ENCODE measurements at places on chromosomes 3 and 15. TPM values are rescaled to one million over a fixed set of nuclear protein-coding genes. Genes with fewer than 3 reads are reported as not detected.

- peak; percentile 75 for DNase-seq
These were observed 63.1 kb downstream of the TBL1XR1 start for GRCh38 chr3:177133860-177134815.

- no peak for DNase-seq
These were observed 907.8 kb downstream of the NTRK3 start for GRCh38 chr15:87348746-87349145.

DNA sequence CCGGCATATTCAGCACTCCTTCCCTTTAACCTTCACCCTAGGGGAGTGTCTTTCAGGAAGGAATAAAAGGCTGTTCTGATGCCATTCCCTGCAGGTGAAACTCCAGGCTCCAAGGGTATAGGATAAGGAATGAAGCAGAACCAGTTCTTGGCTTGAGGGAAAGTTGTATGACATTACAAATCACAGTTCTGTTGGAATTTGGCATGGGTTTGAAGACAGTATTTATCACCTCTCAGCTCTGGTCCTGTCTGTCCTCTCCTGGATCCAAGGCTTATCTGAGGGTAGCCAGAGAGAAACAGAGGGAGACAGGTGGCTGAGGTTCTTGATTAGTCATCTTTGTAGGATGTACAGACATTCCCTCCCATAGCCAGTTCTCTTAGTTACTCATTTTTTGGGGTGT is 37.1 kb downstream of the RAB11A start:
- no peak for DNase-seq

DNA sequence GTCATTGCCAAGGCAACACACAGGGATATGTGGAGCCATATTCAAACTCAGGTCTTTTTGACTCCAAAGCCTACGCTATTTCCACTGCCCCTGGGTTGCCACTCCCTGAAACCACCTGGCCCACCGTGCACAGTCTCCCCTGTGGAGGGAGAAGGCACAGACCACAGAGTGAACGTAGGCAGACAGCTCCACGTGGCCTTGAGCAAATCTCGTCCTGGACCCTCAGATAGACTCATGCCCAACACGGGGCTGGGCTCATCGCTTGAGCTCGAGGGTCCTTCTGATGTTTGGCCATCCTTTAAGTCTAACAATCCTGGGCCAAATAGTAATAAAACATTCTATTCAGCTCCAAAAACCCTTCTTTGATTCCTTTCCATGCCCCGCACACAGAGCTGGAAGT is 72.0 kb downstream of the CPN2 start:
- no peak for DNase-seq

DNA sequence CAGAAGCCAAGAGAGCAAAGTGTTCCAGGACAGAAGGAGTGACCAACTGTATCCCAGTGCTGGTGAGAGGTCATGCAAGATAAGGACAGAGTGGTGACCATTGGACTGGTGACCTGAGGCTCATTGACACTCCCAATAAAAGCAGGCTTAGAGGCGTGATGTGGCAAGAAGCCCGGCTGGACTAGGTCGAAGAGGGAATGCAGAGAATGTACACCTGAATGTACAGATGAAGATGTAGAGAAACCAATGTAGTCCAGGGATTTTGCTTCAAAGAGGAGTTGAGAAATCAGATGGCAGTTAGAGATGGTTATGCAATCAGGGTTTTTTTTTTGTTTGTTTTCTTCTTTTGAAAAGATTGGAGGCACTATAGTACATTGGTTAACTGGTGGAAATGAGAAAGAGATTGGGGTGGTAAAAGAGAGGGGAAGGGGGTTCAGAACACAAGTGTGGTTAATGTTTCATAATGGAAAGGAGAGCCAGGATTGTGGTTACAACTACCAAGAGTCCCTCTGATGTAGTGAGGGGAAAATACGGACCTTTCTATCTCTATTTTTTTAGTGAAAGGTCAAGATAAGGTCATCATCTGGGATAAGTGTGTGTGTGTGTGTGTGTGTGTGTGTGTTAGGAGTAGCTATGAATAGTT is 23.3 kb downstream of the ST3GAL6 start:
- DNase-seq, result no peak

DNA sequence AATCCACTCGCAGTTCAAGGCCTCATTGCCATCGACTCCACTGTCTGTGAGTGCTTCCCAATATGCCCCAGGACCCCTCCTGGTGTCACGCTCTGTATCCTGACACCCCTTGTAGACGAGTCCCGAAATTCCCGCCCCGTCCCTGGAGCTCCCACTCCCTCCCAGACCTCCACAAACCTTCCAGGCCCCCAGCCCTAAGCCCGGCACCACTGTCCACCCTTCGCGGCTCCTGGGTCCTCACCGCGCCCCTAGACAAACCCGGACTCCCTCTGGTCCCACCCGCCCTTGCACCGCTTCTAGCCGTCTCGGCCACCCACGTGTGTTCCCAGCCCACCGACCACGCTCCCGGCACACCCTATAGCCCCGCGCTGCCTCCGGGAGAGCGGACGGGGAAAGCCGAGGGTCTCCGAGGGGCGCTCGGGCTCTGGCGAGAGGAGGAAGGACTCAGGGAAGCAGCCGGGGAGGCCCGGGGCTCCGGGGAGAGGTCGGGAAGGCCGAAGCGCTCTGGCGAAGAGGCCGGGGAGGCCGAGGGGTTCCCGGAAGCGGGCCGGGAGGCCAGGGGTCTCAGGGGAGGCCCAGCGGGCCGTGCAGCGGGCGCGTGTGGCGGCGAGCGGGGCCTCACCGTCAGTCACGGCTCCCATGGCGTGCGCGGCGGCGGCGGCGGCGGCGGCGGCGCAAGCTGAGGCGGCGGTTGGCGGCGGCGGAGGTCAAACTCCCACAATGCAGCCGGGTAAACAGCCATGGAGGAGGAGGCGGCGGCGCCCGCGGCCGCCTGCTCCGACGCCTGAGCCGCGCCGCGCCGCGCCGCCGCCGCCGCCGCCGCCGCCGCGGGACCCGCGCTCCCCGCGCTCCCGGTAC is at the start of the genes ATXN7 and THOC7:
TSS of gene ATXN7 (plus strand) at position 718 of the 858 bp plus-strand sequence. CDS start 48,732 bp downstream, outside the sequence.
TSS of gene THOC7 (minus strand) at position 656 of the 858 bp plus-strand sequence. CDS start at position 641, 15 bp downstream.
- DNase-seq, result peak; percentile 70

GRCh38 chr3:185583925-185584324 is 2.2 kb upstream of the SENP2 start:
- no peak for DNase-seq

- DNase-seq, result no peak
These were observed 35.0 kb downstream of the LPP start for GRCh38 chr3:188188911-188189310.

DNA sequence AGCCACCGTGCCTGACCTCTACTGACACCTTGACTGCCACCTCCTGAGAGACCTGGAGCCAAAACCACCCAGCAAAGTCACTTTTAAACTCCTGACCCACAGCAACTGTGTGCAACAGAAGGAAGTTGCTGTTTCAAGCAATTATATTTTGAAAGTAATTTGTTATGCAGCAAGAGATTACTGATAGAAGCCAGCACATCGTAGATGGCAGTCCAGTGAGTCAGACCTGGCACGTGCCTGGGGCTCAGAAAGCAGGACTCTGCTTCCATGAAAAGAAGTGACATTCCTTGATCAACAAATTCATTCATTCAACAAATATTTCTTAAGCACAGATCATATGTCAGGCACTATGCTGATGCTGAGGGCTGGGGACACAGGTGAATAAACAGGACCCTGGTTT is 5.7 kb upstream of the CSPG4 start:
- peak; percentile 31 for DNase-seq

Gene GPR176
- total RNA-seq, result 14.0 TPM

Gene ZNF80
- not detected for total RNA-seq

Measured in dermis blood vessel endothelial cell (primary cell).